ENCODE measurements at places on chromosomes 12 and 14. TPM values are rescaled to one million over a fixed set of nuclear protein-coding genes. Genes with fewer than 3 reads are reported as not detected.

CABP1 gene
- 3.0 TPM for total RNA-seq

TSPAN19 gene
- total RNA-seq, result not detected

PLEKHH1 gene
- total RNA-seq, result 3.9 TPM

SIX1 gene
- 10.6 TPM for total RNA-seq

AQP5 gene
- 1.2 TPM for total RNA-seq

Measured in aorta (tissue), 5 donors.